ENCODE measurements at places on chromosomes 2 and 18. TPM values are rescaled to one million over a fixed set of nuclear protein-coding genes. Genes with fewer than 3 reads are reported as not detected.

DNA sequence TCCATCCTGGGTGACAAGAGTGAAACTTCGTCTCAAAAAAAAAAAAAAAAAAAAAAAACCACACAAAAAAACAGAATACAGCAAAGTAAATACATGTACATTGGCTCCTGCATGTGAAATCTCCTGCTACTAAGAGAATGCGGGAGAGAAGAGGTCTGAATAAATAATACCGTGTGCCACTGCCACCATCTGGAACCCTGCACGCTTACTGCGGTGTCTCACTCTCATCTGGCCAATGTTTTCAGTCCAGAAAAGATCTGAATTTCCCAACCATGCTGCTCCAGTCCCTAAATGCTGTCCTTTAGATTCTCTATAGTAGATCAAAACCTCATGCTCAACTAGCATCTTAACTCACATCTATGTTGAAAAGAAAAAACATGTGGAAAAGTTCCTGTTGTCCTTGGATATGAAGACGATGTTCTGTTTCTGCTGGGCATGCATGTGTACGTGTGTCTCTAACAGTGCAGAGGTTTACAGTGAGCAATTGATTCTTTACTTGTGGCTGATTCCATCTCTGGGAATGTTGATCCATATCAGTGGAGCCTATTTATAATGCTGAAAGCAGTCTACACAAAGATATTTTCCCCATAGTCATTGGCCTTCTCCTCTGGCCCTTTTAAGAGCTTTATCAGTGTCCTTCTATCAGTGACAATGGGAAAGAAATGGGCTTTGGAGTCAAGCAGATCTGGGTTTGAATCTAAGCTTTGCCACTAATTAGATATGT is 11.9 kb downstream of the STON1 start:
- DNase-seq = no peak

DNA sequence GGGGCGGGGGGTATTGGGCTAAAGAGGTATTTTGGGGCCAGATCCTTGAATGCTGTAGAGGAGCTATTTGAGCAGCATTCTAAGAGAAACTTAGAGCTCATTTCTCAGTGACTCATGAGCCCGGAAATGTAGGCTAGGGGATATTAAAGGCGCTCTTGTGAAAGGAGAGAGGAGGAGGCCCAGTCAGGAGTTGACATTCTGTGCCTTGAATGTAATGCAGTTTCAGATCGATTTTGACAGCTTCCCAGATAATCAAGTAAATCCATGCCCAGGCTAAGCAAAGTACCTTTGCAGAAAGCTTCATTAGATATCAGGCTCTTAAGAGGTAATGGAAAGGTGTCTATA is 1.5 kb downstream of the CAB39 start:
- no peak for DNase-seq

DNA sequence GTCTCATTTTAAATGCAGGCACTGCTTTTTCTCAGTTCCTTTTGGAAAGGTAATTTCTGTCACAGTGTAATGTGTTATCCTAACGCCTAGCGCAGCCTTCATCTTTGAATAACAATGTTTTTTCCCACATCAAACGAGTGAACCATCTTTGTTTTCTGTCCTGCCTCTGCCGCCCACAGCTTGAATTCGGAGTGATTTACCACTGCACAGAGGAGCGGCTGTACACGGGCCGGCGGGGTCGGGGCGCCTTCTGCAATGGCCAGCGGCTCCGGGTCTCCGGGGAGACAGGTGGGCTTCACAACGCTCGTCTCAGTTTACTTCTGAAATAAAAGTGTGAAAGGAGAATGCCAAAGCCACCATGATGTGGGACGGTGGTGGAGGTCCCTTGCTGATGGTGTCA is 32.8 kb downstream of the IMPA2 start:
- DNase-seq = no peak

GRCh38 chr18:28044036-28044435 is 132.9 kb downstream of the CDH2 start:
- DNase-seq = no peak

- DNase-seq = no peak
Observed at GRCh38 chr2:169034256-169034655, 3.1 kb upstream of the ABCB11 start.

PDCD1 gene
- not detected for total RNA-seq

IL1A gene
- 2.4 TPM for total RNA-seq

ARHGEF4 gene
- total RNA-seq = 9.3 TPM

SCYGR3 gene
- total RNA-seq = not detected

SCN3A gene
- total RNA-seq = under 0.01 TPM

Measured in kidney epithelial cell (primary cell).